AG09309 (cell line): ENCODE measurements at places on chromosomes 3 and 15.

DNA sequence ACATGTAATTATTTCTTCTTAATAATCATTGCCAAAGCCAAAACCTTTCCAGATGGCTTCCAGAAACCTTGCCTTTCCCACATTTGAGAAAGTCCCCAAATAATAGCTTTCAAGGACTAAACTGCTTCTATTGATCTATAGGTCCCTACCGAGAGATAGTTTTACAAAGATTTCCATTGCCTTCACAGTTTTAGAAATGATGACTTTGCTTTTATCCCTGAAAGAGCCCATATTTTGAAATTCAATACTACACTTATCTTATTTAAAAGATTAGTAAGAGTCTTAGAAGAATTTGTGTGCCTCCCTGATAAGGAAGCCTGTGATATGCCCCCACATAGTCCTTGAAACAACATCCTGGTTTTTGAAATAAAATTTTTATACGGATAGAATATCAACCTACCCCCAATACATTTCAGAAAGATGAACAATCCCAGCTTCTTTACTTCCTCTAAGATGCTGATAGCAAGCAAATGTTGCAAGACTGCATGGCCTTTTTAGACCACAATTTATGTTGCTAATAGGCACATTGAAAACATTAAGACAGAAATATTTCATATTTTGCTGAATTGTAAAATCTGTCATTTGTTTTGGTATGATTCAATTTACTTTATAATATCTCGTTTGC is 146.3 kb downstream of the TMCO5A start:
- DNase-seq: no peak

DNA sequence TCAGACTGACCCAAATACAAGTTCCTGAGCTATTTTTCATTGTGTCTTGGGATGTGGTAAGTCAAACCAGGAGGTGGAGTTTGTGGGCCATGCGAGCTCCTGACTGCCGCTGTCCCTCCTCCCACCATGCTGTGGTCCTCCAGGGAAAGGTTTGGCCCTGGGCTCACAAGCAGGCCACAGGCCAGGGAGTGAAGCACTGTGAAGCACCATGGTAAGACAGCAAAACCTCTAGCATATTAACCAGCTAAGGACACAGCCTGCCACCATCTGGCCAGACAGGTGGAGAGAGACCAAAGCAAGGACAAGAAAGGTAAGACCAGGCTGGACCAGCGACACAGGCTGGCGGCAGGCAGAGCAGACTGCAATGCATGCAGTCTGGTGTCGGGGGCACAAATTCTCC is 15.3 kb downstream of the RAB43 start:
- no peak for DNase-seq

DNA sequence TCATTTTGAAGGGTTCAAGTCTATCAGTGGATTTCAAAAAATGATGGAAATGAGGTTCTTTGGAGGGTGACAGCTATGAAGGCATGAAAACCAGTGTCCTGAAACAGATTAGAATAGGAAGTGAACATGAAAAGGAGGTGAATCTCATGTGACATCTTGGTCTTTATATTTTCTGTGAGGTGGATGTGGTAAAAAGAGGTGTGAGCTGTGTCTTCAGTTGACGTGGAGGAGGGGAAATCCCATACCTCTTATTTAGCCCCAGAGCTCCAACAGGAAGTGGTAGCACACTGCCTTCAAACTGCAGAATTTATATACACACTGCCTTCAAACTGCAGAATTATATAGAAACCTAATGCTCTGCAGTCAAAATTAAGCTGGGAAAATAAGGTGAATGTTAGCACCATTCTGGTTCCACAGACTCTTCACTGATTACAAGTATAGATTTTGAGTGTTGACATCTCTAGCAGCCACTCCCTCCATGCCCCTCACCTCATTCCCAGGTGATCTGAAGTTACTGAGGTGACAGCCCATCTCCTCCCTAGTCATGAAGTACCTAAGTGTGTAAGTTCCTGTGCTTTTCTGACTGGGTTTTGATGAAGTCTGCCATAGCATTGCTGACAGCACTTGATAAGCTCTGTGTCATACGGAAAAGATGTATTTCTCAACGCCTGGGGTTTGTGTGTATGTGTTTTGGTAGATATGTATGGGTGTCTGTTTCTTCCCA is 2.7 kb downstream of the RAB8B start:
- DNase-seq: no peak

DNA sequence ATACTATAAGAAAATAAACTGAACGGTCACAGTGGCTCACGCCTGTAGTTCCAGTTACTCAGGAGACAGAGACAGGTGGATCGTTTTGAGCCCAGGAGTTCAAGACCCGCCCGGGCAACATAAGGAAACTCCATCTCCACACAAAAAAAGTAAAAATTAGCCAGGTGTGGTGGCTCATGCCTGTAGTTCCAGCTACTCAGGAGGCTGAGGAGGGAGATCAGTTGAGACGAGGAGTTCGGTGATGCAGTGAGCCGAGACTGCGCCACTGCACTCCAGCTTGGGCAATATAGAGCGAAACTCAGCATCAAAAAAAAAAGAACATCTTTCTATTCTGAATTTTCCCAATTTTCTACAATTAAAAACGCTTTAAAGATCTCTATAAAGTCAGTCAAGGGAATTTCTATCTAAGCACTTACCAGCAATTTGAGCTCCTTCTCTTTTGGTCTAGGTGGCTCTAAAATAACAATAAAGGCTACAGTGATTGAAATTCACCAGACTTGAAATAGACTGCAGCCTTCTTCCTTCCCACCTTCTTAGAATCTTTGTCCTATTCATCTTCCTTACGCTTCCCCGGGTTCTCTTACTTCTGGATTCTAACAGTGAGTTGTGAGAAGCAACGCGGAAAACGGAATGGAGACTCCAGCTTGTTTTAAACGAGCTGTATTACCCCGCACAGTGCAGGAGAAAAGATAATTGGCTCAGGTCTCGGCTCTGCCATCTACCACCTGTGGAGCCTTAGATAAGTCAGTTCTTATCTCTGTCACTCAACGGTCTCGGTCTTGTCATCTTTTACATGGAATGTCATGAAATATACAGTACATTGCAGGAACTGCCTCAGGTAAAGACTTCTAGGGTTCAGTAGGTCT is 812 bp upstream of the SEC62 start:
- DNase-seq: no peak

DNA sequence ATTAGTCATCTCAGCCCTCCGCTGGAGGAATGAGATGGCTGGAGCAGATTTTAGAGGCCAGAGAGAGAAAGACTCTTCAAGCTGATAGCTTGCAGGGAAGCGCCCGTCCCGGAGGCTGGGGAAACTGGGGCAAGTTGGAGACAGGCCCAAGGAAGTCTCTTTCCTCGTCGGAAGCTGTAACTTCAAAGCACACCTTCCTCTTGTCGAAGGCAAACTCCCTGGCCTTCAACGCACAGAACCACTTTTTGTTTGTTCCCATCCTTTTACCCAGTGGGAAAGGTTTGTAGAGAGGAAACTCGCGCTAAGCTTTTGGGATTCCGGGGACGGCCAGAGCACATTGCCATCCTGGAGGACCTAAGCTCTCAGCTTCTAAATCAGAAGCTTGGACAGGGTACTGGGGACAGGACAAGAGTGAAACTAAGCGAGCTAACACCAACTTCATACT is 900 bp upstream of the EOMES start:
- DNase-seq: no peak

GRCh38 chr3:178223876-178224275 is 312.4 kb upstream of the KCNMB2 start:
- no peak for DNase-seq

- peak; percentile 17 for DNase-seq
Observed at GRCh38 chr3:37338500-37338899, 164.1 kb upstream of the LRRFIP2 start.

DNA sequence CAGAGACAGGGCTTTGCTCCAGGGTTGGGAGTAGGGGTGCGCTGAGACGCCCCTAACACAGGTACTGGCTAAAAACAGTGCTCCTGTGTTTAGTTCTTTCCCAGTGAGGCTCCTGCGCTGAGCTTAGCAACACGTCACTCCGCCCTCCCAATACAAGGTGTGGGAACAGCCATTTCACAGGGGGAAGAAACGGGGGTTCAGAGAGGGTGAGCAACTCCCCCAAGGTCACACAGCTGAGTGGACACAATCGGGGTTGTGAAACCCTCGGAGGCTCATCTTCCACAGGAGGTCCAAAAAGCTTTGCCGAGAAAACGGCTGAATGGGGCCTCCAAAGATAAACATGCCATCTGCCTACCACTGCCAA is 628 bp downstream of the PRRT3 start:
- DNase-seq: no peak

GRCh38 chr3:123929325-123929724 is 31.7 kb downstream of the CCDC14 start:
- no peak for DNase-seq

DNA sequence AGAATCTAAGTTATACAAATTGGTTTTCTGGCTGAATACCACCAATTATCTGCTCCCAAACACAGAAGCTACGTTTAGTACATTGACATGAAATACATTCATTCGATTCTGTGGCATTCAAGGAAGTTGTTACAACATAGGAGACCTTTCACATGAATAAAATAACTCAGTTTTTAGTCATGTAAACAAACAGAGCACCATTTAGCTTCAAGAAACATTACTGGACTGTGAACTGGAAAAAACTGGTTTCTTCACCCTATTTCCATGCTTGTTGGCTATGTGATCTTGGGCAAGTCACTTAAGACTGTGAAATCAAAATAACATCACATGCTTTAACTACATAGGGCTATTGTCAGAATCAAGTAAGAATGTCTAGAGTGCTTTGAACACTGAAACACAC is 46.2 kb downstream of the NRG4 start:
- no peak for DNase-seq

- DNase-seq: no peak
Observed at GRCh38 chr3:72120806-72121778, 336.1 kb upstream of the PROK2 start.

GRCh38 chr15:28876131-28876844 is 9.5 kb upstream of the APBA2 start:
- DNase-seq: no peak

DNA sequence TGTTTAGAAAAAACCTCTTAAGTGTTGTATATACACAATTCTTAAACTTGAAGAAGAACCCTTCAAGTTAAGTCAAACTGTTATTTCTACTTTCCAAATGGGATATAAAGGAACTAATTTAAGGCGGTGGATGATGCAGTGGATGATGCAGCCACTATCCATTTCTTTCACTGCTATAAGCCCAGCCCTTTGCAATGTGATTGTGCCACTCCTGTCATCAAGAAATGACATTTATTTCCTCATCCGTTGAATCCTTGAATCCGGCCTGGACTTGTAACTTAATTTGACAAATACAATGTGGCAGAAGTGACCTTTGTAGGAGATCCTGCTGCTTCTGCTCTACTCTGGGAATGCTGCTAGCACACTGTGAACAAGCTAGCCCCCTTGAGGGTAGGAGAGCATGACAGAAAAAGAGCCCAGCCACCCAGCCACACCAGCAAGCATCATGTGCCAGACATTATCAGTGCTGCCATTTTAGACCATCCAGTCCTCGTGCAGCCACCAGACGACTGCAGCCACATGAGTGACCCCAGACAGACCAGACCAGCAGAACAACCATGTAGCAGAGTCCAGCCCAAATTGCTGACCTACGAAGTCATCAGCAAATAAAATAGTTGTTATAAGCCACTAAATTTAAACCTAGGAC is 47.4 kb downstream of the UACA start:
- no peak for DNase-seq

- DNase-seq: peak; percentile 93
Observed at GRCh38 chr15:99123713-99124451, 19.0 kb downstream of the SYNM start.

DNA sequence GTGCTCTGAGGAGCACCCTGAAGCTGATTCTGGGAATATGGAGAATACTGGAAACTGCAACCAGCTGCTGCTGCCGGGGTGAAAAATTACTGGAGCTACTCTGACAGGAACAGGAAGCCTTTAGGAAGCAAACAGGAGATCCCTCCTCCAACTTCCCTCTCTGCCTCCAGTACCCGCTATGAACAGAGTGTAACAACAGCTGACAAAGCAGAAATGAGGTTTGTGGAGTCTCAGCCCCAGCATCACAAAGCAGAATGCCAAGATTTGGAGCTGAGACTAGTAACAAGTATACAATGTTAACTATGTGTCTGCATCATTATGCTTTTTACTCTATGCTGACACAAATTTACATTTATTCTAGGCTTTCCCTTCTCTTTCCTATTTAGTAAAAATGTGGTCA is 22.7 kb upstream of the PIAS1 start:
- no peak for DNase-seq

GRCh38 chr3:148990236-148990635 is 1.1 kb upstream of the GYG1 start:
- DNase-seq: no peak

DNA sequence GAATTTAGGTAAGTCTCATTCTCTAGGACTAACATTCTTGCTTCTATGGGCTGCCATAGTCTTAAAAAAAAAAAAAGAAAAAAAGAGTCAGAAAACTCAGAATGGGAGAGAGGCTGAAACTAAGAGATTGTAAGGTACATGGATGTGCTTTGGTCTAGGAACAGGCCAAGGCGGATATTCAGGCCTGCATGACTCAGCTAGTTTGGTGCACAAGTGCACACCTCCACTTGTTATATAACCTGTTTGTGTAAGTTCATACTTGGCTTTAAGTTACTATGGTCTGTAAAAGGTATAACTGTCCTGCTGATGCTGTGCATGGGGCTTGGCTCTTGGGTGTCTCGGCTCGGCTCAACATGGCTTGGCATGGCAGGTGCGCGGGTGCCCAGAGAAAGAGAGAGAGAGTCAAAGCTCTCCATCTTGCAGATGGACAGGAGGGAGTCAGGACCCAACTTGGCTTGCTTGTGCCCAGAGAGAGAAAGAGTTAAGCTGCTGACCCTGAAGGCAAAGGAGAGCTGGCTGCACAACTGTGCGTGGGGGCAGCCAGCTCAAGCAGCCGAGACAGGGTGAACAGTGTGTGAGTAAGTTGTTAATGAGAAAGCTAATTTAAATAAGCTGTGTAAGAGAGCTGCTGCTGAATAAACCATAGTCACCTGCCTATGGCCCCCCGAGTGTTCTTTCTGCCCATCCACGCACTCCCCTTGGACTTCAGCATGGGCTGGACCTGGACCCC is 31.4 kb upstream of the CHRNB4 start:
- no peak for DNase-seq

GRCh38 chr3:5613599-5613998 is 426.1 kb downstream of the EDEM1 start:
- DNase-seq: no peak
